CD4-positive, alpha-beta T cell treated with Interleukin-4 for 1 hour (primary cell): ENCODE measurements at places on chromosomes 5 and 9.

DNA sequence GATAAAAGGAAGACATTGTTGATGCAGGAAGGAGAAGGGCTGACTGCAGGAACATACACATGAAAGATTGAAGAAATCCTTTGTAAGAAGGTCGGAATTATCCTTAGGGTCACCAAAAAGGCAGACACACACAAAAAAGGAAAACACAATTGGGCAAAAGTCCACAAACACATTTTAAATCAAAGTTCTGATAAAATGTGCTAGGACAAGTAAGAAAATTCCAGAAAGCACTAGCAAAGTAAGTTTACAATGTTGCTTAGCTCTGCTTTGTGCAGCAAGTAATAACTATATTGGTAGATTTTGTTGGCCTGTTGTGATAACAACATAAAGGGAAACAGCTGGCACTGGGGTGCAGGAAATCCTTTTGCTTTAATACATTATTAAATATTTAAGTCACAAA is 99.8 kb upstream of the VCAN start:
- no peak for DNase-seq

- no peak for DNase-seq
Measured at GRCh38 chr5:59179704-59180103, 596.8 kb downstream of the RAB3C start.

GRCh38 chr5:133117166-133117911 is 65.5 kb downstream of the HSPA4 start:
- DNase-seq, result no peak

GRCh38 chr9:18743971-18744370 is 270.0 kb downstream of the ADAMTSL1 start:
- DNase-seq, result no peak
